ENCODE measurements at places on chromosomes 3 and 15. TPM values are rescaled to one million over a fixed set of nuclear protein-coding genes. Genes with fewer than 3 reads are reported as not detected.

GRCh38 chr3:123344175-123344906 is 104.5 kb downstream of the ADCY5 start:
- no peak for DNase-seq

DNA sequence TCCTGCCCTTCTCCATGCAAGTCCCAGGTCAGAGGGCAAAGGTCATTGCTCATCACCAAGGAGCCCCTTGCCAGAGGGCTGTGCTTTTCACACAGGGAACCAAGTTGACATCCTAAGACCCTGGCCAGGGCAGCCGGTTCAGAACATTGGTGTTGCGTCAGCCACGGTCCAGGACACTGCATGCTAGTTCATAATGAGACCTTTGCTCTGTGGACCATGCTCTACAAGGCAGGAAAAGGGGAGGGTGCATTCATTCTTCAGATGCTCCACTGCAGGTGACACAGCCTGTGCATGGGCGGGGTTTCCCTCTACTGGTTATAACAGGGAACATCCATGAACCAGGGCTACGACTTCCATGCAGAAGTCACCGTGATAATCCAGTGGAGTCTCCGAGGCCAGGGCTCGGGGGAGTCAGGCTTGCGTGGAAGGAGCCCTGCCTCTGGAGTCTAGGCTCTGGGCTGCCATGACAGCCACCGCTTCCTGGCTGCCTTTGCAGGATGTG is 81.6 kb downstream of the OCA2 start:
- no peak for DNase-seq

DNA sequence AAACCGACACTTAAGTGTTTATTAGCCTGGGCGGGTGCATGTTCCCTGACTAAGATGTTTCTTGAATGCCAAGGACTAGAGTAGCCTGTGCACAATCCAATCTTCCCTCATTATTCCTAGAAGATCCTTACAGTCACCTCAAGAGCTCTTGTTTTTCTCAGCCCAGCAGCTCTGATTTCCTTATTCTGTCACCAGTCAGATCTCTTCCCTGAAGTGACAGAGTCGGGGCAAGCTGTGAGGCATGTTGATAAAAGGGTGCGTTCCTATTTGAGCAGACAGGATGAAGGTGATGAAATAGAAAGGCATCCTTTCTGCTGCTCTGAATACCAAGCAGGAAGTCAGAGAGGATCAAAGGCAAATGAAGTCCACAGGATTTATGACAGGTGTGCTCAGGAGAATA is 125.6 kb upstream of the MCTP2 start:
- DNase-seq = no peak

DNA sequence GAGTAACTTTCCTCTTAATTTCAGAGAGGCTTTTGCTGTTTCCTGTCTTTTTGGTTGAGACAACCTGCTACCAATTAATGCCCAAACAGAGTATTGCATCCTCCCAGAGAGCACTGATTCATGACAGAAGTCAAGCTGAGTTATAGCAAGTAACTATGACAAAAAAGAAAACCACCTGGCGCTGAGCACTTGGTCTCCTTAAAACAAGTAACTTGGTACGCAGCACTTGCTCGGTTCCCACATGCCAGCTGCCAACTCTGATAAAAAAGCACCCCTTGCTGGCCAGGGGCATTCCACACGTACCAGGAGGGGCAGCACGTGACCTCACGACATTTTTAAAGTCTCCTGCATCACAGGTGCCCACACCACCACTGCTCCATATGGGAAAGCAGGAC is 13.5 kb upstream of the MYO5C start:
- no peak for DNase-seq

GRCh38 chr3:10702961-10703740 is 112.9 kb upstream of the SLC6A11 start:
- no peak for DNase-seq

DNA sequence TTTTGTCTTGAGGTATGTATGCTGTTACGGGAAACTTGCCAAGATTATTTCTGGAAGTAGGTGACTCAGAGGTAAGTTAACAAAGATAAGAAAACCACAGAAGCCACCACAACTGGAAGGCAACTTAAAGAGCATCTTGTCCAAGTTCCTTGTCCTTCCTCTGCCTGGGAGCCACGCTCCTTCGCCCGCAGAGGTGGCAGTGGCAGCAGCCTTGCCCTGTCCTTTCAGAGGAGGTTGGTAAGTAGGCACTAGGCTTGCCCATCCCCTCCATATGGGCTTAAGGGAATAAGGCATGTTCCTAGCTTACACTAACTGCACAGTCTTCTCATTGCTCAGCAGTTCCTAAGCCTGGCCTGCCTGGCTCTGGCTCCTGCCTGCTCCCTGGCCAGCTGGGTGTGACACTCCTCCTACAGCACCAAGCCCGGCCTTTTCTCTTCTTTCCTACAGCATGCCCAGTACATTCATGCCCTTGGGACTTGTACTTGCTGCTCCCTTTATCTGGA is 48.0 kb upstream of the RAB6B start:
- DNase-seq = no peak

- DNase-seq = no peak
These were observed 86.6 kb upstream of the CHD2 start for GRCh38 chr15:92813485-92813884.

WDR93 gene
- not detected for total RNA-seq

- no peak for DNase-seq
These were observed 44.2 kb downstream of the ZMAT3 start for GRCh38 chr3:179027326-179027900.

GRCh38 chr15:83747050-83747717 is 93.3 kb downstream of the ADAMTSL3 start:
- DNase-seq = no peak

DNA sequence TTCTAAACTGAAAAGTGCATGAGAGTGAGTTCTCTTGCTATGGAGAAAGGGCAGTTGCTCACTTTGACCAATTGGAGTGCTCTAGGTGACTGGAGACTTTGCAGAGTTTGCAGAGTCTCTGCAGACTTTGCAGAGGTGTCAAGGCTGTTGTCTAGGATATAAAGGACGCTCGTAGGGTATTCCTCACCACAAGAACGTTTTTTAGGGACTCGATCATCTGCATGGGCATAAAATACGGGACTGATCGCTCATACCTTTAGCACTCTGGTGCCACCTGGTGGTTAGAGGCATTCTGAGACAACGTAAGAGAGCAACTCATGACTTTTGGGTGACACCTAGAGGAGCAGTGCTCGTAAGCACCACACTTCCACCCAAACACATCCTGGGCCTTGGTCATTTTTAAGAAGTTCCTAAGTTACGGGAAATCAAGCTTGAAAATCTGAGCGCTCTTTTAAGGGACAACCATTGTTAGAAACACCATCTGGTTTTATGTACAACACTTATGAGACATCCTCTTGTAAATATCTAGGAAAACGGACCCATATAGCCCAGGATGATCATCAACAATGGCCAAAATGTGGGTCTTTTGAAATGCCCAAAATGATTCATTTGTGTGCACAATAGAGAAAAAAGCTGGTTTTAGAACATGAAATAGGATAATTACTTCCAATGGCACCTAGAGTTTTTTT is 51.6 kb upstream of the XCR1 start:
- peak; percentile 76 for DNase-seq

DNA sequence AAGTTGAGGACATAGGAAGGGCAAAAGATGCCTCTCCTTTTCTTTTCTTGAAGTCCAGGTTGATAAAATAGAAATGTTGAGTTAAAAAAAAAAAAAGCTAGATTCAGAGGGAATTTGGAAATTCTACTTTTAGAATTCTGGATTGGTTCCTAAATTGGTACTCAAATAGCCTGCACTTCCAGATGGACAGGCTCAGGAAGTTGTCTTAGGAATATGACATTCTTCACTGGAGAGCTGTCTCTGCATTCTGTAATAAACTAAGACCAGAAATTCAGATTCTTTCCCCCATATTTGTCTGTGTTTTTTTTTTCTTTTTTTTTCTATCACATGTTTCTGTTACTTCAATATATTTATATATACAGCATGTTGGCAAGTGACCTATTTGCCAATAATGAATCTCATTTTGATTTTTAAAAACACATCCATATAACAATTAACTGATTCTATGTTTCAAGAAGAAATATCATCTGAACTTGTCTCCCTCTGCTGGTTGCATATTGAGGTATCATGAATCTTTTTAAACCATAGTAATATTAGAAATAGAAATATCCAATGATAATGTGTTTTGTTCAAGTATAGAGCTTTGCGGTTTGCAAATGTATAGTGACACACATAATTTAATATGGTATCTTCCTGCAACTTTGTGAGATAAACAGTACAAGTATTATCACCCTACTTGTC is 8.5 kb upstream of the LSAMP start:
- DNase-seq = no peak

GRCh38 chr3:46946856-46947545 is 29.5 kb downstream of the CCDC12 start:
- peak; percentile 51 for DNase-seq

DNA sequence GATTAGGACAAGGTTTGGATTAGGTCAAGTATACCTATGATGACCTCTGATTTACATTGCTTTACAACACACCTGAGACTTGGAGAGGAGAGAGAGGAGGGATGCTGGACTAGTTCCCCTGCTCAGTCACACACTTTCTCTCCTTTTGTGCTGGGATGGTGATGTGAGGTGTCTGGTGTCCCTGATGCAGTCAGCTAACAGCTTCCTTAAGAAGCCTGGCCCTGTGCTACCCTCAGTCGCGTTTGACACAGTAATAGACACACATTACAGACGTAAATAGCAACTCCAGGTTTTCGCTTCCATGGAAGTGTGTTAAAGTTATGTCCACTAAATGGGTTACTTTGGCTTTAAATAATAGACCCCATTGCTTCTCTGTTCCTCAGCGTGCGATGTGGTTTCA is 58.9 kb downstream of the RARB start:
- DNase-seq = no peak

CHCHD6 gene
- 2.8 TPM for total RNA-seq

DNA sequence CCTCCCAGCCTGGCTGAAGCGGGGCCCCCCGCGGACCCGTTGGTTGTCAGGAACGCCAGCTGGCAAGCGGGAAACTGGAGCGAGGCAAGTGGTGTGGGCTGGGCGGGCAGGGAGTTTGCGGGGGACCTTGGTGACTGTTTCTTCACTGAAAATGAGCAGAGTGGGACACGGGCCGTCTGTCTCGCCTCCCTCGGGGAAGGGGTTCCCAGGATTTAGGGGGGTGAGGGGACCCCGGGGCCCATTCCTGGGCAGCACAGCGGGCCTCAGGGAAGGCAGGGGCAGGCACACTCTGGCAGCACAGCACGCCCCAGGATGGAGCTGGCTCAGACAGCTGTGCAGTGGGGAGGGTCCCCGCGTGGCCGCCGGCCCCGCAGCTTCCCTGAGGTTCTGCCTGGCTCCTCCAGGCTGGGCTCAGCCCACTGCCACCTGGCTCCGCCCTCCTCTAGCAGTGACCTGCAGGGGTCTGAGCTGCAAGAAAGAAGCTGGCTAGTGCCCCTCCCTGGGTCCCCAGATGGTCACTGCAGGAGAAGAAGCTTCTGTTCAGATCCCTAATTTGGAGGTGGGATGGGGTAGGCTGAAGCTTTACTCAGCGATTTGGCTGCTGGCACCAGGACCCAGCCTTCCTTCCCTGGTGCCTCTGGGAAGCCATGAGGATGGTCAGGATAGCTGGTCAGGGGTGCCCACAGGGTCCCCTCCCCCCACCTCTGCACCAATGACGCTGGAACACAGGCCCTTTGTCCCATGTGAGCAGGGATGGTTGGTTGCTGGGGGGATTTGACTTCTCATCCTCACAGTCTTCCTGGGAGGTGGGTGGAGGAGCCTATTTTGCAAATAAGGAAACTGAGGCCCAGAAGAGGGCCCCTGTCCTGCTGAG is 90.4 kb downstream of the TBC1D2B start:
- DNase-seq = no peak

CDHR4 gene
- total RNA-seq = not detected

SLC9C1 gene
- 0.10 TPM for total RNA-seq

DNA sequence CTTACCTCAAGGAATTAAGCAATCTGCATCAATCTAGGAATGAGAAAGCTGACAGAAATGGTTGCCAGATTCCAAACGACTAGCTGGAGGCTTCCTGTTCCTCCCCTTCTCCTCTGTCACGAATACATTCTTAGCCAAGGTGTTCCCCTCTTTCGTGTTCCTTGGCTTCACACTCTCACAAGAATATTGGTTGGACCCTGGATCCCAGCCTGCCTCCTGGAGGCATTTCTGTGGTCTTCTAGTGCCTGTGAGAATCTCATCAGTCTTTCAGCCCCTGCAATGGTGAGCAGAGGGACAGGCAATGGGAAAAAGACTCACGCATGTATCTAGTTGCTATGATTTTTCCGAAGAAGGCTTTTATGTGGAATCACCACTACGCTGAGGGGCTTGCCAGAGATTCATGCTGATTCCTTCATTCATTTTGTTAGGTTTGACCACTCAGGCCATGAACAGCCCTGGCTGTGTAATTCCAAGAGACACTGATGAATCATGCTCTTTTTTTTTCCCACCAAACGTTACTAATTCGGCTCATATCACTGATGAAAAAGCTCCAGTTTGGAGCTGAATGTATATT is 1.6 kb upstream of the P3H2 start:
- no peak for DNase-seq

ZNF660 gene
- 0.74 TPM for total RNA-seq

- no peak for DNase-seq
These were observed 1368.9 kb downstream of the OTOL1 start for GRCh38 chr3:162865466-162865865.

DNA sequence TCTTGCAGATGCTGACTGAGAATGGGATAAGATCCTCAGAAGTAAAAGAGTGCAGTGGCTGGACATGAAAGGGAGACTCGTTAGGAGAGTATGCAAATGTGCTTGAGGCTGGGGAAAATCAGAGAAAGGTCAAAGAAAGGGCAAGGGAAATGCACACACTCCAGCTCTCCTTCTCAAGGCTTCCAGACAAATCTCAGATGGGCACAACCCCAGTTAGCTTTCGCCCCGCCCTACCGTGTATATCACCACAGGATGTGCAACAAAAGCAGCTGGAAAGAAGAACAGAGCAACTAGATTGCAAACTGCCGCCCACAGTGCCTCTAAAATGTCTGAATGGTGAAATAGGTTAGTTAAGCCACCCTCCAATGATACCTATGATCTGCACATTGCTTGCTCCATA is 63.9 kb downstream of the CERS3 start:
- no peak for DNase-seq

DNA sequence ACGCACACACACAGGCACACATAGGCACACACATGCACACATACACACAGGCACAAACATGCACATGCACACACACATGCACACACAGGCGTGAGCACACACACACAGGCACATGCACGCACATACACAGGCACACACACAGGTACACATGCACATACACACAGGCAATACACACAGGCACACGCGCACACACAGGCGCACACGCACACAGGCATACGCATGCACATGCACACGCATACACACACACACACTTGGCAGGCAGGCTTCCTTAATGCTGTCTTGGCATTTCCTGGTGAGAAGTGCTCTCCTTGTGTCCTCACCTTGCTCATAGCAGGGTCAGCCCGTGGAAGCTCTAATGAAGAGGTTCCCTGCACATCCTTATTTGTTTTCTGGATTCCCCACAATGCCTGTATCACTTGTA is 8.4 kb upstream of the SLCO2A1 start:
- no peak for DNase-seq

- no peak for DNase-seq
These were observed 118.1 kb downstream of the RPL22L1 start for GRCh38 chr3:170751899-170752293.

All from psoas muscle (tissue), 8 donors.